ENCODE measurements at places on chromosomes 4 and X.

DNA sequence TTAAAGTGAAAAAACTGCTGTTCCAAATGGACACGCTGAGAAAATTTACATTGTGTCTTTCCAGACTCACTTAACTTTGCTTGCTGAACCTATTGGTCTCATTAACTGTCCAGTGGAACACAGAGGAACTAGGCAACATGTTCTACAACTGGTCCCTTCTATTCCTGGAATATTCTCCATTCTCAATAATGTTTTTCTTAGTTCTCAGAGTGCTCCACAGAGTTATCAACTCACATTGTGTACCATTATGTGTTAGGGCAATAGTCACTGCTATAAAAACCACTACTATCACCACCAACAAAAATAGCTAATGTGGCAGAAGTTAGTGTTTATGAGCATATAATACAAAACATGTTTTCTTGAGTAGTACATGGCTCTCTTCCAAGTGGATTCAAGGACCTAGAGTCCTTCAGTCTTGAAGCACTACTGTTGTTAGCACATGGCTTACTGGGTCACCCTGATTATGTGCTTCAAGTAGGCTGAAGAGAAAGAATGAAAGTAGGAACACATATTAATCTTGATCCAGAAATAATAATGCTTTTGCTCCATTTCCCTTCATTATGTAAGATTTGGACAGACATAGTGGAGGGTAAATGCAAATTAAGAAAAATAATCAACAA is 865.3 kb upstream of the HS3ST1 start:
- no peak for DNase-seq

- DNase-seq = no peak
Observed at GRCh38 chr4:10690185-10690907, 5.8 kb upstream of the CLNK start.

DNA sequence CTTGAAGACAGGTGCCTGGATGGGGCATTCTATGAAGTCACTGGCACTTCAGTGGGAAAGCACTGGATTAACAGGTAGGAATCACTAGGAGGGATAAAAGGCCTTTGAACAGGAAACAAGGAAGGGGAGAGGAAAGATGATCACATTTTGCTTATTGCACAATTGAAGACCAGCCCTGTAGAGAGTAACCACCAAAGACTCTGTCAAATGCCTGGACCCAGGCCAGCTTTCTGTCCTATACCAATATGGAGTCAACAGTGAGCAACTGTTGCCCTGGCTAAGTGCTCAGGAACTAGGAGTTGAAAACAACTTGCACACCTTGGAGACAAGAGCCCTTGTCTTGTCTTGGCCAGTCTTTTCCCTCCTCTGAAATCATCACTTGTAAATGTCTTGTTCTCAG is 14.1 kb upstream of the RTL3 start:
- DNase-seq = no peak

DNA sequence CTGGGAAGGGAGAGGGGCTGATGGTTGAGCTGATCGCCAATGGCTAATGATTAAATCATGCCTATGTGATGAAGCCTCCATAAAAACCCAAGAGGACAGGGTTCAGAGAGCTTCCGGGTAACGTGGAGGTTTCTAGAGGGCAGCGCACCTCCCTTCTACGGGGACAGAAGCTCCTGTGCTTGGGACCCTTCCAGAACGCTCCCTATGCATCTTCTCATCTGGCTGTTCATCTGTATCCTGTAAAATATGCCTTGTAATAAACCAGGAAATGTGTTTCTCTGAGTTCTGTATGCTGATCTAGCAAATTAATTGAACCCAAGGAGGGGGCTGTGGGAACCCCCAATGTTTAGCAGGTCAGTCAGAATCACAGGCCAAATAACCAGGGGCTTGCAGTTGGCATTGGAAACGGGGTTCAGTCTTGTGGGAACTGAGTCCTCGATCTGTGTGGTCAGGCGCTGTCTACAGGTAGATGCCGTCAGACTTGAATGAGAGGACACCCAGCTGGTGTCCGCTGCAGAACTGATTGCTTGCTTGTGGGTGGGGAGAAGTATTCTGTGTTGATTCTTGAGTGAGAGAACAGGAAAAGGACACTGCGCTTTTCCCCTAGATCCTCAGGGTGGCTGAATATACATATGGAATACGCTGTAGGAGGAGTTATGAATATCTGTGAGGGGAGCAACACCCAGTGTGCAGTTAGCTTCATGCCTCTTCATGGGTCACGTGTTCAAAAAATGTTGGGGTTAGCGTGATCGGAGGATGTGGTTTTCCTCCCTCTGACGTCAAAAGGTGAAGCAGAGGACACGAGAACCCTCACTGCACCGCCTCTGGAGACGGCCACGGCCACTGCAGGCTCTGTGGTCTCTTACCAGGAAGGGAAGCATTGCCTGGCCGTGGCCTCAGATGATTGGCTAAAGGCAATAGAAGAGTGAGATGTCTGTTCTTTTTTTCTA is 29.2 kb downstream of the HTT-AS start:
- no peak for DNase-seq

GRCh38 chrX:153561337-153561736 is 37.6 kb downstream of the CCNQ start:
- no peak for DNase-seq

- DNase-seq = no peak
Observed at GRCh38 chrX:151624677-151625076, 61.2 kb downstream of the PASD1 start.

DNA sequence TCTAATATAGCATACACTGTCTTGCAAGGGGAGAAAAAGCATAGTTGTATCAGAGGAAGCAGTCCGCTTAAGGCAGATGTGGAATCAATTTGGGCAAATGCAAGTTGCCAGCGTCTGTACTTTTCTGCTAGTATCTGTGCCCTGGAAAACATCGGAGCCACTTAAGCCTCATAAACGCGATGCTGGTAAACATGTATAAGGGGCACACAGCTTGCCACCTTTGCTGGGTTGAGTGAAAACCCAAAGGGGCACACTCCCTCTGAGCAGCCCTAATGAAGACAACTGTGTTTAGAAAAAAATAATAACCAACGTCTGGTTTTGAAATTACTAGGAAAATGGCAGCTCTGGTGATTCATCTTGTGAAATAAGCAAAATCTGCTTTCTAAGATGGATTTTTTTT is 24.3 kb downstream of the SMIM20 start:
- no peak for DNase-seq

GRCh38 chr4:957581-958313 is 15.6 kb downstream of the DGKQ start:
- no peak for DNase-seq

DNA sequence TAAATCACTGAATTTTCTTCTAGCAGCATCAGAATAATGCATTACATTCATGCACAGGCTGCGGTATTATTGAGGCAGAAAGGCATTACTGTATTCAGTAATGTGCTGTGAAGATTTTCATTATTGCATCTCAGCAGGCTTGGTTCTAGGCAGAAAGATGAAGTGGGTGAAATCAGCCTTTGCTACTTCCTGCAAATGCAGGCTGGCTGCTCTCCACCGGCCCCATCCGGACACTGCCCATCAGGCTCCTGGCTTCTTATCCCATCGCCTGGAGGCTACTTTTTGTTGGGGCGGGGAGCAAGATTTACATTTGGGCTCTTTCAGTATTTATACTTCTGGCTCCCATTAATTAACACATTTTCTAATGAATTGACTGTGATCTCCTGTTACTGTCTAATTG is 117.8 kb downstream of the FRAS1 start:
- DNase-seq = no peak

DNA sequence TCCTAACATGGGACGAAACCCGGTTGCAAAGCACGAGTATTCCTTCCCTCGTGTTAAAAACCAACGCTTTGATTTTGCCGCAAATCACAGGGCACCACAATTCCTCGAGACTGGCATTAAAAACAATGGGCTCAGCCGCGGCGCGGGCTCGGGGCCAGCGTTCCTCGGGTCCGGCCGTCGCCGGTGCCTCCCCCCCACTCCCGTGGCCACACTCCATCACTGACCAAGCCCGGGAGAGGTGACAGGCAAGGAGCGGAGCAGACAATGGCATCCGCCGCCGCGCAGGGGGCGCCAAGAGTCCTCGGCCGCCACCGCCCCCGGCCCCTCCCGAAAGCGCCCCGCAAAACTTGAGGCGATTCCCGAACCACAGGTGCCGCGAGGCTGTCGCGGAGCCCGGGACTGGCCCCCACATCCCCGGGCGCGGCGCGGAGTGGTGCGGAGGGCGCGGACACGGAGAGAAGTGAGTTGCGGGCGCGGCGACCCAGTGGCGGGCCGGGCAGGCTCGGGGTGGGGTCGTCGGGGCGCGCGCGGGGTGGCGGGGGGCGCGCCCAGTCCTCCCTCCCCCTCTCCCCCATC is 445 bp downstream of the AP1S2 start:
- DNase-seq = peak; percentile 55

- DNase-seq = no peak
Observed at GRCh38 chrX:40727093-40727492, 8.2 kb downstream of the MED14 start.
